Right hindlimb (tissue), 1 donor: ENCODE measurements at places on chromosomes 16 and 17.

DNA sequence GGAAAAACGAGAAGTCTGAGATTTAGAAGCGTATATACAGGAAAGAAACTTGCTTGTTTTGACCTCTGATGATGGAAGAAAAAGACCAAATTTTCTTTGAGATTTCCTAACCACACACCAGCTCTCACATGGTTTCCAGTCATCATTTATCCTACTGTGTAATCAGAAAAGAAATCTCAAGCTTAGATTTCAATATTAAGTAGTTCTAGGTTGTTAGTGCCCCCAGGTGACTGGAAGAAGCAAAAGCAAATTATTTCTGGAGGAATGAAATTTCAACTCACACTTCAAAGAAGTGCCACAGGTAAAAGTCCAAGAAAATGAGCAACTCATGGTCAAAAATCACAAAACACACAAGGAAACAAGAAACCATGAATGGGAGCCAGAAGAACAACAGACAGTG, 51.8 kb upstream of the KDM6B start:
- DNase-seq: no peak

GRCh38 chr17:50153650-50154575, 3.4 kb upstream of the PPP1R9B start:
- peak; percentile 67 for DNase-seq

DNA sequence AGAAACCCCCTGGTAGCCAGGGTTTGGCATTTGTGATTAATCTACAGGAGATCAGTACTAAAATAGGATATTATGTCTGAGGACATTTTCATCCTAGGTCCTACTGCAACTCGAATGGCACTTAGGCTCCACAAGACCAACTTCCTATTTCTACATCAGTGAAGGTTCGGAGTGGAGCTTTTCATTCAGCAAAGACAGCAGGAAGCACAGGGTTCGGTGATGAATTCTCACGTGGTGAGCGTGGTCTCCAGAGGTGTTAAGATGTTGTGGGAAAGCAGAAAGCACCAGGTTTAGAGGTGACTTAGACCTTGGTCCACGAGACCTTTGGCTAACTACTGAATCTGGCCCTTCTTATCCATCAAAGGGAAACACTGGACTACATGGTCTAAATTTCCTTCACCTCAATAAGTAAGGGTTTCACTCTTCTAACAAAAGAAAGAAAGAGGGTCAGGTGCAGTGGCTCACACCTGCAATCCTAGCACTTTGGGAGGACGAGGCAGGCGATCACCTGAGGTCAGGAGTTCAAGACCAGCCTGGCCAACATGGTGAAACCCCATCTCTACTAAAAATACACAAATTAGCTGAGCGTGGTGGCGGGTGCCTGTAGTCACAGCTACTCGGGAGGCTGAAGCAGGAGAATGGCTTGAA, 13.9 kb upstream of the HELZ start:
- DNase-seq: no peak

GRCh38 chr16:74283716-74284115, 12.9 kb upstream of the PSMD7 start:
- DNase-seq: no peak

- peak; percentile 82 for DNase-seq
Observed at GRCh38 chr17:79951361-79952264, 84.1 kb downstream of the TBC1D16 start.

GRCh38 chr17:77803726-77804125, 154.8 kb upstream of the TNRC6C start:
- DNase-seq: no peak

DNA sequence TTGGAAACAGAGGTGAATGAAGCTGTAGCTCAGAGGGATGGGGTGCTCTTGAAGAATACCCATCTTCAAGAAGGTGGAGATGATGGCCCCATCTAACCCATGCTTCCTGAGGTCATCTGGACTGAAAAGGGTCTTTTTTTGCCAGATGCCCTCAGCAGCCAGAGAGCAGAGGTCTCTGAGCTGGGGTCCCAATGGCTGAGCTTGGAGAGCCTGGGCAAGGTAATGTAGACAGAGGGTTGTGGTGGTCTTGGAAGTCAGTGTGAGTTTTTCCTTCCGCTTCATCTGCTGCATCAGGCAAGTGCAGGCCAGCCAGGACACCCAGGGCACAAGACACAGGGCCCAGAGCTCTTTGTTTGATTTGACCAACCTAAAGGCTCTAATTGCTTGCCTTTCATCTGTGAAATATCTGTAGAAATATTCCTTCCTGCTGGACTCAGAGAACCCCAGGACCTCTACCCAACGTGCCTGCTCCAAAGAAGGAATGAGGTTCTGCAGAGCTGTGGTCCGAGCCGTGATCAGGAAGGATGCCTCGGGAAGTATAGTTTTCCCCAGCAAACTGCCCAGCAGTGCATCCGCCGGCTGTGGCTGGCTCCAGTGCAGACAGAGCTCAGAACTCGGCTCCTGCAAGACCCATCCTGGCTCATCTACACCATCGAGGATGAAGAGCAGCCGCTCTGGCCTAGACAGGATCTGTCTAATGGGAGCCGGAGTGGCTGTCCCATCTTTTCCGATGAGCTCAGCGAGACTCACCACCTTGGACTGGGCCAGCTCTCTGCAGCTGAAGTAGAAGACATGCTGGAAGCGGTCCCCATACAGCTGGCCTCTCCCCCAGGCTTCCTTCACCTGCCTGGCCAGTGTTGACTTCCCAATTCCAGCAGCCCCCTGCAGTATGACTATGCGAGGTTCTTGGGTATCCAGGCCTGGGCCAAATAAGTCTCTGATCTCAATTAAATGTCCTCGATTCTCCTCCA, 25.2 kb downstream of the NLRP1 start:
- DNase-seq: no peak

DNA sequence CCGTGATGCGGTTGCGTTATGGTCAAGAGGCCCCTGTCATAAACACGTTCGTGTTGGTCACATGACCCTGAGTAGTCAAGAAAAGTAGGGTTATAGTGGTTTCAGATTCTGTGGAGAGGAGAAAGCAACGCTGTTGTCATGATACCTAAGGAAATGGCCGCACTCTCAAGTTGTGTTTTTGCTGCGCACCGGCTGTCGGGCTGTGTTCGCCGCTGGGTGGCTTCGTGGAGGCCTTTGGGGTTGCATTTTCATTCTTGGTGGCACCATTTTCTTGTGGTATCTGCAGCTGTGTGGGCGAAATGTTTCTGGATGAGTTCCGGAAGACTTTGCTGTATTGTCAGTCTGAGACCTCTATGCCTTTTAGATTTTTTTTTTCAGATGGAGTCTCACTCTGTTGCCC, 35.0 kb downstream of the DEF8 start:
- DNase-seq: no peak
